ENCODE measurements at places on chromosomes 11 and 22.

- DNase-seq = no peak
- H3K27ac ChIP-seq = no peak overlapping the region
- H3K4me1 ChIP-seq = peaks cover 6% of the 10 kb centered on the region
- peaks cover 7% of the 10 kb centered on the region for H3K27me3 ChIP-seq
- H3K4me3 ChIP-seq = no peak overlapping the region
- no peaks in the 10 kb centered on the region for H3K36me3 ChIP-seq
Observed at GRCh38 chr22:50548040-50548920, 2.6 kb downstream of the KLHDC7B start.

DNA sequence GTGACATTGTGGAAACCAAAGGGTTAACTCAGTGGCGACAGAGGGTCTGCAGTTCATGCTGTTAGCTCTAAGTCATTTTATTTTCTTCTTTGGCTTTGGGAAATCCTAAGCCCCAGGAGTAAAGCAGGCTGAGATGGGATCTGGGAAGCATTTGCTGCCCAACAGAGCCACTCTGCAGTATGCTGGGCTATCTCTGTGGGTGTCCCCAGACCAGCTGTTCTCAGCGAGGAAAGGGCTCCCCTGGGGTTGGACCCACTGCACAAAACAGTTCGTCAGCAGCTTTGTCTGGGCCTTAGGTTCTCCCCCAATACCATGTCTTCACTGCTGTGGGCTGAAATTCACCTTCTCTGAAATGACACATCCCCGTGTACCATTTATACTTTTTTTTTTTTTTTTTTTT lies 34.0 kb downstream of the KREMEN1 start:
- DNase-seq = no peak
- H3K4me1 ChIP-seq = peaks cover 25% of the 10 kb centered on the region
- H3K27me3 ChIP-seq = no peaks in the 10 kb centered on the region

- H3K4me1 ChIP-seq = no peaks in the 10 kb centered on the region
- no peak for DNase-seq
- H3K27me3 ChIP-seq = no peaks in the 10 kb centered on the region
- H3K36me3 ChIP-seq = no peaks in the 10 kb centered on the region
Observed at GRCh38 chr22:23033116-23033905, 37.0 kb upstream of the GNAZ start.

- no peaks in the 10 kb centered on the region for H3K36me3 ChIP-seq
- peak overlapping the region; percentile 3 for H3K4me3 ChIP-seq
- peaks cover 78% of the 10 kb centered on the region for H3K27me3 ChIP-seq
- peak; percentile 42 for DNase-seq
- peaks cover 4% of the 10 kb centered on the region for H3K4me1 ChIP-seq
- no peak overlapping the region for H3K27ac ChIP-seq
Observed at GRCh38 chr11:64298966-64299846, 952 bp upstream of the CATSPERZ start.

- H3K27ac ChIP-seq = no peak overlapping the region
- no peaks in the 10 kb centered on the region for H3K36me3 ChIP-seq
- DNase-seq = peak; percentile 69
- no peaks in the 10 kb centered on the region for H3K27me3 ChIP-seq
Observed at GRCh38 chr22:24521791-24522245, 26.7 kb downstream of the UPB1 start.

DNA sequence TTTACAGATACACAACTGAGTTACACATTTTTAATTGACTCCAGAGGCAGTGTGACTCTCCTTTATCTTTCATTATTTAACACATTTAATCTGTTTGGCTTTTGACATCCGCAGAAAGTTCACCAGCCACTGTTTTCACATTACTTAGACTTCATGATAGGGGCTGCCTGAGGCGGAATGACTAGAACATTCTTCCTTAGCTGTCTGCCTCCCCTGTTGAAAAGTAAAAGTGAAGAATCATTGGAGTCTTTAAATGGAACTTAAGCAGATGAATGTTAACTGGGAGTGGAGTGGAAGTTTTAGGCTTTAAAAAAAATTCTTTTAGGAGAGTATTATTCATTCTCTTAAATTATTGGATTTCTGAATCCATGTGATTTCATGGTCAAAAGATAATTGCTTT lies 229.2 kb upstream of the MTNR1B start:
- H3K4me1 ChIP-seq = no peaks in the 10 kb centered on the region
- H3K4me3 ChIP-seq = no peak overlapping the region
- no peaks in the 10 kb centered on the region for H3K36me3 ChIP-seq
- no peak overlapping the region for H3K27ac ChIP-seq
- no peak for DNase-seq

- no peak overlapping the region for H3K27ac ChIP-seq
- no peaks in the 10 kb centered on the region for H3K27me3 ChIP-seq
Observed at GRCh38 chr11:113341388-113342165, 27.2 kb downstream of the TTC12 start.

DNA sequence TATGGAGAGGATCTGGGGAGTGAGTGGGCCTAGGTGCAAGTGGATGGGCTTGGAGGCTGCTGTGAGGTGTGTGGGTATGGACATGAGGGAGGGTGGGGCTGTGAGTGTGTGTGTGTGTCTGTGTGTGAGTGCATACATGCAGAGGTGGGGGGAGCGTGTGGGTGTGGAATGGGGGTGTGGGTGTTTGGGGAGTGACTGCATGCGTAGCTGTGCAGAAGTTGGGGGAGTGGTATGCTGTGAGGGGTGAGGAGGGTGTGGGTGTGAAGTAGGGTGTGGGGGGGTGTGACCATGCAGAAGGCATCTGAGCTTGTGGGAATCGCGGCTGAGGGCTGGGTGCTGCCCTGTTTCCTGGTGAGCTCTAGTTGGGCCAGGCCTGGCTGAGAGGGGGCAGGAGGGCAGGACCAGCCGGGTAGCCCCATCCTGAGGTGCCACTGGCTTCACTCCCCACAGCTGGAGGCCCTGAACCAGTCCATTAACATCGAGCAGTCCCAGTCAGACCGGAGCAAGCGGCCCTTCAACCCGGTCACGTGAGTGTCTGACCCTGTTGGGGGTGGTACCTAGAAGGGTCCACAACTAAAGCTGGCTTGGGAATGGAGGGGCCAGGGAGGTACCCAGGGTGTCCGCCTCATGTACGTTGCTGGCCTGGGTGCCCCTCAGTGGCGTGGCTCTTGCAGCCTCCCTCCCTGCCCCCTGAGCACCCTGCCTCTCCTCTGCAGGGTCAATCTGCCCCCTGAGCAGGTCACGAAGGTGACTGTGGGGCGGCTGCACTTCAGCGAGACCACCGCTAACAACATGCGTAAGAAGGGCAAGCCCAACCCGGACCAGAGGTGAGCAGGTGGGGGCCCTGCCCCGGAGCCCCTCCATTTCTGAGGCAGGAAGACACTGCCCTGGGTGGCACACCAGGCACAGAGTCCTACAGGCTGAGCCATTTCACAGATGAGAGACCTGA lies 16.5 kb downstream of the TMEM258 start:
- H3K27me3 ChIP-seq = no peaks in the 10 kb centered on the region
- peaks cover 8% of the 10 kb centered on the region for H3K36me3 ChIP-seq

DNA sequence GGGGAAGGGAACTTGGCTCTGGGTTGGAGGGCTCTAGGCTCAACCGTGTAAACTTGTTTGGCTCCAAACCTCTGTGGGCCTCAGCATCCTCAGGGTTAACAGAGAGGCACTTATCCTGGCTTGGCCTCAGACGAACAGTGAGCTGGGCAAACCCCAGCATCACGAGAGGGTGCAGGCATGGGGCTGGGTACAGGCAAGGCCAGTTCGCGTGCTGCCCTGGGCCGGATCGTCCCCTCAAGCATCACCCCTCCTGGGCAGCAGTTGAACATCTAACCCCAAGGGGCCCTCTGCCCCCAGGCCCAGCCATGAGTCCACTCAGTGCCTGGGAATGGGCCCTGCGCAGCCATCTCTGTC lies 1.9 kb downstream of the EHBP1L1 start:
- no peak for DNase-seq
- no peak overlapping the region for H3K27ac ChIP-seq
- H3K36me3 ChIP-seq = no peaks in the 10 kb centered on the region
- H3K4me1 ChIP-seq = peaks cover 15% of the 10 kb centered on the region
- peaks cover 17% of the 10 kb centered on the region for H3K27me3 ChIP-seq

DNA sequence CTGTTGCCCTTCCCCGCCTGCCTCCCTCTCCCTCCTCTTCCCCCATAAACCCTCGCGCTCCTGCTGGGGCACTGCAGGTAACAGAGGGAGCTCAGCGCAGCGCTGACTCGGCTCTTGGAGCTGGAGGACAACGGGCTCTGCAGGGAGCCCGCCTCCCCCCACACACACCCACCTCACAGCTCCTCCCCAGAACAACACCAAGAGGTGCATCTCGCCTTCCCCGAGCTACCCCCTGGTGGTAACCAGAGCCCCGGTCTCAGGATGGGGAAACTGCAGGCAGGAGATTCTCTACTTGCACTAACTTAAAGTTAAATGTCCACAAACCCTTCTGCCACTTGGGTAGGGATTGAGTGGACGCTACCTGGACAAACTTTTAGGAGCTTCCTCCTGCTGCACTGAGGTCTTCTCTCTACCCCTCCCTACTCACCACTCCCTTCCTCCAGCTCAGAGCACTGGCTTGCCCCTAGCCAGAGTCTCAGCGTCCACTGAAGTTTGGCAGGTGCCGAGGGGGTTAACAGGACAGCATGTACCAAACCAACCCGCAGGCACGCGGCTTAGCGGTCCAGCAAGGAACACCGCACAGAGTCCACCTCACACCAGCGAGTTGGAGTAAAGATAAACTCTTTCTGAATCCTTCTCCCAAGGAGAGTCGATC lies 4.0 kb upstream of the SCN4B start:
- no peaks in the 10 kb centered on the region for H3K36me3 ChIP-seq
- no peak for DNase-seq
- H3K4me3 ChIP-seq = no peak overlapping the region
- H3K27me3 ChIP-seq = peaks cover 99% of the 10 kb centered on the region

DNA sequence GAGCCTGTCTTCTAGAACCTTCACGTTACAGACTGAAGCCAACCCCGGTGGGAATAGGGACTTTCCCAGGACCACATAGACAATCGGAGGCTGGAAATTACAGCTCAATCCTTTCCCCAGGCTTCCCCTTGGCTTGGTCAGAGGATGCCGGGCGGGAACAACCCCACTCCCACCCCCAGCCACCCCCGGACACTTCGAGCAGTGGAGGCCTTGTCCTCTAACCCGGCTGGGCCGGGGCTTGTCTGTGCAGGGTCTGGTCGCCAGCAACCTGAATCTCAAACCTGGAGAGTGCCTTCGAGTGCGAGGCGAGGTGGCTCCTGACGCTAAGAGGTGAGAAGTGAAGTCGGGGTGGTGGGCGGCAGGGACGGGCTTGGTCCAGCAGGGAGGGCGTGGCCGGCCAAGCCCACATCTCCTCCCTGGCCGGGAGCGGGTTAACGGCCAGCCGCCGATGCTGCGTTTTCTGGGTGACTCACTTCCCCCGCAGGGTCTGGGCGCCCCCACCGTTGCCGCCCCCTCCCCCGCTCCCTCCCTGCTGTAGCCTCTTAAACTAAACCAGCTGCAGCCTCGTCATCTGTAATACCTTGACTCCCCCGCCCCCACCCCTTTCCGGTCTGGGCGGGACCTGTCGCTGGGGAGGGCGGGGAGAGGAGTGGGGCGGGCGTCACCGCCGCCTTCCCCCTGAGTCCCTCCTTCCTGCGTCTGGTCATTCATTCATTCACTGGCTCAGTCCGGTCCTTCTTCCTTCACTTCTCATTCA lies 1.5 kb downstream of the LGALS1 start:
- H3K4me1 ChIP-seq = peaks cover 3% of the 10 kb centered on the region
- peak; percentile 98 for DNase-seq
- H3K27me3 ChIP-seq = no peaks in the 10 kb centered on the region

DNA sequence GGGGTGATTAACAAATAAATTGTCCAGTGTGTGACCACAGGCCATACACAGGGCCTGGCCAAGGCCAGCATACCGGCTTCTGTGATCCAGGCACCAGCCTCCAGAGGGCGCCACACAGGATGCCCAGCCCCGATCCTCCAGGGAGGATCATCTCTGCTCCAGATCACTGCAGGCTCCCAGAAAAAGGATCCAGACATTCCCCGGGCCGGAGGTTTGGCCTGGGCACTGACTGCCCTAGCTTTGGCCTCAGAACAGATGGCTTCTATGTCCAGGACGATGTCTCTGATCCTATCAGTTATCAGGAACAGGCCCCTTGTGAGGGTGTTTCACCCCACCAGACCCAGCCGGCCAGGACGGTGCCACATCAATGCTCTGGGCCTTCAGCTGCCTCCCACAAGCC lies 74.5 kb upstream of the LMO1 start:
- H3K36me3 ChIP-seq = no peaks in the 10 kb centered on the region
- H3K4me1 ChIP-seq = no peaks in the 10 kb centered on the region
- peak; percentile 57 for DNase-seq
- H3K27ac ChIP-seq = no peak overlapping the region
- H3K27me3 ChIP-seq = no peaks in the 10 kb centered on the region
- H3K4me3 ChIP-seq = no peak overlapping the region

DNA sequence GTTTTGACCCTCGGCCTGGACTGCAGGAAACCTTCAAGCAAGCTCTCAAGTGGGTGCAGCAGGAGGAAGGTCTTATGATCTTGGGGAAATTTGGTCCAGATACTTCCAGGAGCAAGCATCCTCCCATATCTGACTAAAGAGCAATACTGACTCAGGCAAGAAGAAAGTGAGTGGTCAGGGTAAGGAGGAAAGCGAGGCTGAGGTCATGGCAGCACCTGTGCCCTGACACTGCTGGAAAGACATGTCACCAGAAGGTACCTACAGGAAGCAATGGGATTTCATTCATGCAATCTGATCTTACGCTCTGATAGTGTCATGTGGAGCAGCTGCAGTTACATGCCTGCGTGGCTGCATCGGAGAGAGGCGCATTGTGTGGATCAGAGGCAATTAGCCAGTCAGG lies 6.5 kb upstream of the TOP3B start:
- H3K27ac ChIP-seq = no peak overlapping the region
- DNase-seq = no peak
- no peaks in the 10 kb centered on the region for H3K36me3 ChIP-seq
- no peak overlapping the region for H3K4me3 ChIP-seq
- H3K27me3 ChIP-seq = peaks cover 51% of the 10 kb centered on the region

- H3K27ac ChIP-seq = no peak overlapping the region
- H3K4me1 ChIP-seq = no peaks in the 10 kb centered on the region
- no peak for DNase-seq
- H3K4me3 ChIP-seq = no peak overlapping the region
- peaks cover 27% of the 10 kb centered on the region for H3K36me3 ChIP-seq
- H3K27me3 ChIP-seq = no peaks in the 10 kb centered on the region
Observed at GRCh38 chr22:49771266-49772065, 56.2 kb downstream of the BRD1 start.

DNA sequence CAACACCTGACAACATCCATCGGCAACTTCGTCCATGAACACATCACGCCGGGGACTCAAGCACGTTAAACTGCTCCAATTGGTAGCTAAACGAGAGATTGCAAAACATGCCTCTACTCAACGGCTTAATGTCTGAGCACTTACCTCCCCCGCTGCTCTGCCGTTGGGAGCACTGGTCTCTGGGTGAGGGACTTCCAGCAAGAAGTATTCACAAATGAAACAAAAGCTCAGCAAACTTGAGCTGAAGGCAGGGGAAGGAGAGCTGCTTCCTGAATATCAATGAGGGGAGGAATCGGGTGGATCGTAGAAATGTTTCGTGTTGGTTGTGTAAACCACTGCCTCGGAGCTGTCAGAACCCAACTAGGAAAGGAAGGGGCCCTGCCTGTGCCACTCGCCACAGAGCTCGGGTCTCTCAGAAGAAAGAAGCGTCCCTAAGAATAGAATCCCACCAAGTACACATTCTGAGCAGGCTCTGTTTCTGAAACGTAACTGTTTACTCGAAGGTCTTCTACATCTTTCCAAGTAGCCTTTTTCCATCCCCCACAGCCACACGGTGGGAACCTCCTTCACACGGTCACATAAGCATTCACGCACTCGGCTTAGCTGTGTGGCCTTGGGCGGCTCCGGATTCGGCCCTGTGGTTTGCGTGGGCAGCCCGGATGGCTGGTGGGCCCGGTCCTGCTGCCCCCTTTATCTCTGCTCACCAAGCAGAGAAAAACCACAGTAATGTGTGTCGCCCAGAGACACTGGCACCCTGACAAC lies at the start of gene MLC1:
Gene MLC1, minus strand, starts transcription at position 216 of the 762 bp plus-strand sequence. CDS start 524 bp downstream, outside the sequence.
- no peaks in the 10 kb centered on the region for H3K27me3 ChIP-seq
- peak; percentile 72 for DNase-seq
- H3K4me1 ChIP-seq = peaks cover 6% of the 10 kb centered on the region
